ENCODE measurements at places on chromosomes 5 and 9.

- DNase-seq: no peak
These were observed 78.2 kb downstream of the CYFIP2 start for GRCh38 chr5:157343842-157344790.

GRCh38 chr5:140213370-140213983 lies 38.5 kb downstream of the CYSTM1 start:
- no peak for DNase-seq

DNA sequence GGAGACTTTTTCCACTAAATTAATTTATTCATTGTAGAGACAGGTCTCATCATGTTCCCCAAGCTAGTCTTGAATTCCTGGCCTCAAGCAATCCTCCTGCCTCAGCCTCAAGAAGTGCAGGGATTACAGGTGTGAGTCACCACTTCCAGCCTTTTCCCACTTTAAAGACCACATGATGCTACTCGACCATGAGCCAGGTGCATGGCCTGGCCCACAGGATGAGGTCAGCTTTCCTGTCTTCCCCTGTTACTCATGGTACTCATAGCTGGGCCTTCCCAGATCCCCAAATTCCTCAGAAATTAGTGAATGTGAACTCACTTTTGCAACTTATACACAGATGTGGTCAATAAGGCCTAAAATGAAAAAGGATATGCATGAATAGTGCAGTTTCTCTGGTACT lies 395.9 kb downstream of the SEMA5A start:
- DNase-seq: no peak

- DNase-seq: no peak
These were observed 176.0 kb downstream of the TRIO start for GRCh38 chr5:14319102-14319501.

DNA sequence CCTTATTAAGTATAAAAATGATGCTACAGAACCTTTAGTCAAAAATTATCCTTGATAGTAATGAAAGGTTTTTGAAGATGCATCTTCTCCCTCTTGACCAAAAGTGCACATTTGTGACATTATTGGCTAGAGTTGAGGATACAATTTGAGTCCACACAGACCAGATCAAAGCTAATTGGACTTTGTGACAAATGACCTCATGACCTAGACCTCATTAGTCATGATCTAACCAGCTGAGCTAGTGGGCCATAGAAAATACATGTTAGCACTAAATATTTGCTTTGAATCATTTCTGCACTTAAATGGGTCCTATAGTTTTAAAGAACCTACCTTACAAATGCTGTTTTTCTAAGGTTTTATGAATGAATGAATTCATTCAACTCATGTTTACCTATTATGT lies 182.1 kb downstream of the RFX3 start:
- no peak for DNase-seq

DNA sequence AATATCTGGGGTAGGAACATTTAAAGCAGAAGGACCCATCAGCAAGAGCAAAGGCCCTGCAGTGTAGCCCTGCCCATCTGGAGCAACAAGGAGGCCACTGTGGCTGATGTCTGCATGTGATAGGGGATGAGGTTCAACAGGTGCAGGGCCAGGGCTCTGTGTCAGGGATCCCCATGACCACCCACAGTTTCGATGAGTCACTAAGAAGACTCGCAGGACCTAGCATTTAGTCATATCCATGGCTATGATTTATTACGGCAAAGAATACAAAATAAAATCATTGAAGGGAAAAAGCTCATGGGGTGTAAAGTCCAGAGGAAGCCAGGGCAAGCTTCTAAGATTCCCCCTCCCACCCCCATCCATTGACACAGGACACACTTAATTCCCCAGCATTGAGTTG lies 188.6 kb downstream of the ADGRV1 start:
- DNase-seq: no peak

DNA sequence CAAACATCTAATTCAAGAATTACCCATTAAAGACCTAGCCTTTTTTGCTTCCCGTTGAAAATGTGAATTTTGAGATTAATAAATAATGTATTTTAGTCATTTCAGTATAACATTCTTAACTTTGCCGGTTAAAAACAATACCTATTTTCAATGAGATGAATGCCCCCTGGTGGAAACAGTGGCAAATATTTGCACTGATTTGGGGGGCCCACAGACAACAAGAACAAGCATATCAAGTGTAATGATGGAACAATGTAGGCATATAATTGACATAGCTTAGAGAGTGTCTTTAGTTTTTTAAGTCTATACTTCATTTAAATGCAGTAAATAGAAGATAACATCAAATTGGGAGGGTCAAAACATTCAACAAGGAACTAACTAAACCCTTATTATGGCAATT lies 111.9 kb downstream of the NTRK2 start:
- DNase-seq: no peak

DNA sequence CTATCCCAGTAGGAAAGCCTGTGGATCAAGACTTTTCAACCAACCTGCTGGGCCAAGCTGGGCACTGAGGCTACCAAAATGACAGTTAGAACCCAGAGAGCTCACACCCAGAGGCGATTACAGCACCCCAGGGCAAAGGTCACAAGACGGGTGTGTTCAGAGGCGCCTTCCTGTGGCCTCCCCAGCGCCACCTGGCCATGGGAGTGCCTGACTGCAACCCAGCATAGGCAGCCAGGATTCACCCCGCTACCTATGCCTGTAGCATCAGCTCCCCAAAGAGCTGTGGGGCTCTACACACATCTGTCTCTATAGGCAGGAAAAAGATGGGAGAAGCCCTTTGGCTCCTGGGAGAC lies 33.5 kb downstream of the PDGFRB start:
- DNase-seq: peak; percentile 6

- no peak for DNase-seq
These were observed 24.8 kb upstream of the DENND1A start for GRCh38 chr9:123954518-123955280.

DNA sequence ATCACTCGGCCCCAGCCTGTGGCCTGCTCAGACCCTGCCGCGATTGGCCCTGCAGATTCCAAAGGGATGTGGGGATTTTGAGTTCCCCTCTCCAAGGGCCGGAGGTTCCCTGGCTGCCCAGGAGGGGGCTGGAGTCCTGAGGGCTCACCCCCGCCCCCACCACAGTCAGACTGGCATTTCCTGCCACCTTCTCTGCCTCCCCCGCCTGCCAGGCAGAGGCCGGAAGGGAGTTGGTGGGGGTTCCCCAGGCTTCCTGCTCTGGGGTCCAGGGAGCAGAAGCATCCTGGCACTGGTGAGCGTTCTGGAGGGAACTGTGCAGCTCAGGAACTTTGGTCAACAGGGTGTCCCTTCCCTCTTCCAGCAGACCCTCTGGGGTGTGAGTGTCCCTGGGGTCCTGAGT lies 70.6 kb downstream of the RXRA start:
- DNase-seq: no peak

DNA sequence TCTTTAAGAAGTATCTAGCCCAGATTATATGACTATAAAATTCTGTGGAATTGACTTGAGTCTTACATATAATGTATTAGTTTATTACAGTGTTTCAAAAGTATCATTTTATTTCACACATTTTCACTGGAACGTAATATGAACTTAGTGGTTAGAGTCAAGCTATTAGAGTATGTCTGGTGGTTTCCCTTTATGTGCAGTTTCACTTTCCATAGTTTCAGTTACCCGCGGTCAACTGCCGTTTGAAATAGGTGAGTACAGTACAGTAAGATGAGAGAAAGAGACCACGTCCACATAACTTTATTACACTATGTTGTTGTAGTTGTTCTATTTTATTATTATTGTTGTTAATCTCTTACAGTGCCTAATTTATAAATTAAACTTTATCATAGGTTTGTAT lies 50.5 kb downstream of the COMMD10 start:
- no peak for DNase-seq

DNA sequence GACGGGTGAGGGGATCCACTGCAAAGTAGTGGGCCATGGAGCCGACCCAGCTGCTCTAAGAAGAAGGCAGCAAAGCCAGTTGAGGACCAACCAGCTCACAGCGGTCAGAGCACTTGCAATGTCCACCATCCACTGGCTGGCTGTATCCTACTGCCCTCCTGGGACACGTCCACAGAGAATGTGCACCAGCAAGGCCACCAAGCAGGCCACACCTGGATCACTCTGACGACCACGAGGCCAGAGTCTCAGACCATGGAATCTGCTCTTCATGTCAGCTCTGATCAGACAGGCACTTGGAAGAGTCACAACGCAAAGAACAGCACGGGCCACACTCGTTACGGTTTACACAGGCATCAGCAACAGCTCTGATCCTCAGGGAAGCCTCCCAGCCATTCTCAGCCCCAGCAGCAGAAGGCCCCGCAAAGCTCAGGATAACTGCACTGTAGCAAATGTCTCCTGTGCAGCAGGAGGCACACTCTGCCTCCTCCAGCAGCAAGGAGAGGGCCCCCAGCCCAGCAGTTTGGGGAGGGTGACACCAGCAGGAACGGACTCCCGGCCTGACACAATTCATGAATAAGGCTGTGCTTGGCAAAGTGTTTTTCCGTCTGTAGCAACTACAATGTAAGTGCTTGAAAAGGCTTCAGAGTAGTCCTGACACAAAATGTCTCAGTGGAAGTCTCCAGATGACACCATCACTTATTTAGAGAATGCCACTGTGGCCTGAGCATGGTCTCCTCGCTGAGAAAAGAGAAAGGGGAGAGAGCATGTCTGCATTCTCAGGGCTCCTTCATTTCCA lies 15.7 kb downstream of the SEMA4D start:
- no peak for DNase-seq

DNA sequence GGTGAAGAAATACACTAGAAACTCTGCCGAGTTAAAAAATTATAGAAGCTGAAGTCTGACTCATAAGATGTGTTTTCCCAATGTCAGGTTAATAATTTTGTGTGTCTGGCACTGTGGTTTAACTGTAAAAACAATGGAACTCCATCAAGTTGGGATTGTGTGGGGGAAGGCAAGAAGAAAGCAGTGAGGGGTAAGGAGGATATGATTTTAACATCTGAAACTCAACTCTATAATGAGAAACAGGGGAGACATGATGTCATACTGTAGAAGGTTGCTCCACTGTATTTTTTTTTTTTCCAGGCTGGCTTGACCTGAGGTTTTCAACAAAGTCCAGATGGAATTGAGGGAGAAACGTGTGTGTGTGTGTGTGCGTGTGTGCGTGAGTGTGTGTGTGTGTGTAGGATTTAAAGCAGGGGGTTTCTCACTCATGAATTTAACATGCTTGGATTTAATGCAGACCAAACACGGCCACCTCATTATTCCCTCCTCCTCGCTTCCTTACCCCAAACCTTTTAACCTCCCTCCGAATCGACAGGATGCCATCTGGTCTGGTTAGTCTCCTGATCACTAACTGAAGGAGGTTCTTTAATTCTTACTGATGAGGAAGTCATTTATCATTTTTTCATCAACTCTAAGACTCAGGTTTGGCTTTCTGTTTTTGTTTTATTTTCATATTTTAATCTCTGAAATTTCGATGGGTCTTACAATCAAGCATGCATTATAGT lies 140.2 kb upstream of the LPAR1 start:
- no peak for DNase-seq

DNA sequence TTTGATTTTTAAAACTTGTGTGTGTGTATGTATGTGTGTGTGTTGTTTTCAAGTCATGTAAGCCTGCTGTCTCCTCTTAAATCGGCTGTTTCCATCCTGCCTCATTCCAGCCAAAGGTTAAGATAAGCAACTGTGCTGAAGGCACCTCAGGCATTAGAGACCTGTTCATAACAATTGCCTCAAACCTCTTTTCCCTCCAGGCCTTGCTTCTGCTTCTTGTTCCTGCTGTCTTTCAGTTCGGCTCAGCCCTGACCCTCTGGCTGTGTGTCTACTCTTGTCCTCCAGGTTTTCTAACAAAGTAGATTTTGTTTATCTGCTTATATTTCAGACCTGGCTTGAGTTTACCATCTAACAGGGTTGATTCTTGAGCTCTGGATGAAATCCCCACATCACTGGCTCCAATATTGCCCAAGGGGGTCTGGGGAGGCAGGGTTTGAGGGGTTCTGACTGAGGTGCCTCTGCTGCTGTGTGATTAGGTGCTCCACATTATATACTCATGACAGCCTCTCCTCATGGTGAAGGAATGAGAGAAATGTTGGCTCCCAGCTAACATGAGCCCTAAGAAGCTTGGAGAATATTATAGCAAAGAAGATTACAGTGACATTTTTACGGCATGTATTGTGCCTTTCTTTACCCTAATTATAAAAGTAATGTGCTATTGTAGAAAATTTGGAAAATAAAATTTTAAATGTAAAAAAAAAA lies 229.7 kb upstream of the PIK3R1 start:
- DNase-seq: no peak

- no peak for DNase-seq
These were observed 205.2 kb downstream of the CAAP1 start for GRCh38 chr9:26687421-26687820.

DNA sequence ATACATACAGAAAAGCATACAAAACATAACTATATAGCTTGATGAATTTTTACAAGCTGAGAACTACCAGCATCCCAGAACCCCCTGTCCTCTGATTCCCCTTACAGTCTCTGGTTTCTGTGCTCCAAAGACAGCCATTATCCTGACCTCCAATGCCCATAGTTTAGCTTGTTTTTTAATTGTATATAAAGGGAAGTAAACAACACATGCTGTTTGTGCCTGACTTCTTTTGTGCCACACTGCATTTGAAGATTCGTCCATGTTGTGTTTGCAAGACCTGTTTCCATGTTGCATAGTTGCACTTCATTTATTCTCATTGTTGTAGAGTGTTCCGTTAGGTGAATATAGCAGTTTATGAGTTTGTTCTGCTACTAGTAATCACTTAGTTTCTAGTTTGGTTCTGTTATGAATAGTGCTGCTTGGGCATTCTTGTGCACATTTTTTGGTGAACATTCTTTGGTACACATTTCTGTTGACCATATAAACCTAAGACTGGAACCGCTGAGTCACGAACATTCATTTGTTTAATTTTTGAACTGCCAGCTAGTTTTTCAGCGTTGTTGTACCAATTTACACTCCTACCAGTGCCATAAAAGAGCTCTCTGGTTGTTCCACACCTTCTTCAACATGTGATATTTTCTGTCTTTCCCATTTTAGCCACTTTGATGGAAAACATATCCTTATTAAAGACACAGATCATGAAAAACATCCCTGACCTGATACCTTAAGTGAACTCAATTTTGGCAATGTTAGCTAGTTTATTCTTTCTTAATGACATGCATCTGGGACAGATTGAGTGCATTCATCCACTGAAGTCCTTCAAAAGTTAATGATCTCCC lies 78.1 kb upstream of the ANXA1 start:
- DNase-seq: no peak

GRCh38 chr5:8538821-8539220 lies 669.9 kb downstream of the MTRR start:
- no peak for DNase-seq

All from stimulated activated CD4-positive, alpha-beta T cell treated with anti-CD3 and anti-CD28 coated beads, Interleukin-15, amount 100 ng/mL, for 48 hours (primary cell).